ENCODE measurements at places on chromosomes 6 and 20. TPM values are rescaled to one million over a fixed set of nuclear protein-coding genes. Genes with fewer than 3 reads are reported as not detected.

DNA sequence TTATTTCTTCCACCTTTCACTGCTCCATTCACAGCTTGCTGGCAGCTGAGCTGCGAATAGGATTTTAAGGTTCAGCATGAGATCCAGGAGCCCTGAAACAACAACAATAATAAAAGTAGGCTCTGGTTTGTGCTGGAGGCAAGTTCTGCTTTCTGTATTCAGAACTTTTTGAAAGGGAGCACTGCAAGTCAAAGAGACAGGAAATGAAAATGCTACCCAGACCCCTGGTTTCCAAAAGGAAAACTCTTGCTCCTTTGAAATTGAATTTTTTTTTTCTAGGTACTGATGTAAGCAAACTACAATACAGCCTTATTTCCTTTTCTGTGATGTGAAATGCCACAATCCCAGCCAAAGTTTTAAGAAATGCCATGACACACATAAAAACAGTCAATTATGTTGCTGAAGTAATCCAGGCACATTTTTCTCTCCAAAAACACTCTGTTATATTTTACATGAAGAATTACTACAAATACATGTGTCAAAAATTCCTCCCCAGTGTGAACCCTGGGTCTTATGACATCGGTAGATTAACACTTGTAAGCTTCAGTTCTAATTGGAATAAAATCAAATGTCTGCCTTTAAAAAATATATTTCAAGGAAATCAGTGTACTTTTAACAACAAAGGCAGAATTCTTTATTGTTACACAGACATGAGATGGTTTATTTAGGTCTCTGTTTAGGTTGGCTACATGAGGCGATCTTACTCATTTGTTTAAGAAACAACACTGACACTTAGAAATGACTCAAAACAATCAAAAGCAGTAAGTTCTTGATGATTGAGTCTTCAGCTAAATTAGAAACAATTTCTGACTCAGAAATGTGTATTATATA, 656.7 kb downstream of the EPHA7 start:
- no peaks in the 10 kb centered on the region for H3K36me3 ChIP-seq
- H3K4me3 ChIP-seq, result no peak overlapping the region
- H3K4me1 ChIP-seq, result no peaks in the 10 kb centered on the region
- no peak for DNase-seq
- no peak overlapping the region for H3K27ac ChIP-seq
- no peaks in the 10 kb centered on the region for H3K27me3 ChIP-seq

DNA sequence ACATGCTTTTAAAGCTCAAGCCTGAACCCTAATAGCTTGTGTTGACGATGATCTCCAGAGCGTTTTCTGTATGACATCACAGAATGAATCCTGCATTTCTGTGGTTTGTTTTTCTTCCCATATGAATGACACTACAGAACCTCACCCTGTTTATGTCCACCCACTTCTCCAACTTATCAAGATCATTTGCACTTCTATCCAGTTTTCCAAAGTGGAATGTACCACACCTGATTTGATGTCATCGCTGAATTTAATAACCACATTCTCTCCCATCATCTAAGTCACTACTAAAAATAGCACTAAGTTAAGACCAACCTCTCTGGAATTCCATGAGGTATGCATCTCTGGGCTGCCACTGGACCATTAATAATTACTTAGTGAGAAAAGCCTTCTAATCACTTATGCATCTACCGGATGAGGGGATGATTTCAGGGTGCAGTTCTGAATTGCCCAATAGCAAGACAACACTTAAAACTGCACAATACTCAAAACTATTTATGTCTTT, 33.3 kb upstream of the CITED2 start:
- no peaks in the 10 kb centered on the region for H3K4me1 ChIP-seq
- no peaks in the 10 kb centered on the region for H3K27me3 ChIP-seq
- no peak overlapping the region for H3K4me3 ChIP-seq
- DNase-seq, result no peak
- H3K27ac ChIP-seq, result no peak overlapping the region

GRCh38 chr6:131787766-131788712, 19.8 kb upstream of the ENPP1 start:
- no peak for DNase-seq
- H3K4me1 ChIP-seq, result no peaks in the 10 kb centered on the region
- no peaks in the 10 kb centered on the region for H3K36me3 ChIP-seq
- no peaks in the 10 kb centered on the region for H3K27me3 ChIP-seq

Gene FRMD1
- total RNA-seq, result 0.09 TPM

DNA sequence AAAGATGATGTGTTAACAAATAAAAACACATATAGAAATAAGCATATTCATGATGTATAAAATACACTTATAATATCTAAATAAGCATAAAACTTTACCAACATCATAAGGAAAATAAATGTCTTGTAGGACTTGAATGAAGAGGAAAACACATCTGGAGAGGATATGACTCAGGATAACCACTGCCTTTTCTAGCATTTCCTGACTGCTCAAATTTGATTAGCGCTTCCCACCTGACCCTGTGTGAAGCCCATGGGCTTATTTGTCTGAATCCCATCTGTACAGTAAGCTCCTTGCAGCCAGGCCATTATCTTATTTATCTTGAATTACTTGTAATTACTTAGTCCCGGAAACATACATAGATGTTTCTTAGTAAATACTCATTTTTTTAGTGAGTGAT, 608.6 kb downstream of the COL12A1 start:
- DNase-seq, result no peak
- H3K36me3 ChIP-seq, result no peaks in the 10 kb centered on the region
- H3K27me3 ChIP-seq, result no peaks in the 10 kb centered on the region

DNA sequence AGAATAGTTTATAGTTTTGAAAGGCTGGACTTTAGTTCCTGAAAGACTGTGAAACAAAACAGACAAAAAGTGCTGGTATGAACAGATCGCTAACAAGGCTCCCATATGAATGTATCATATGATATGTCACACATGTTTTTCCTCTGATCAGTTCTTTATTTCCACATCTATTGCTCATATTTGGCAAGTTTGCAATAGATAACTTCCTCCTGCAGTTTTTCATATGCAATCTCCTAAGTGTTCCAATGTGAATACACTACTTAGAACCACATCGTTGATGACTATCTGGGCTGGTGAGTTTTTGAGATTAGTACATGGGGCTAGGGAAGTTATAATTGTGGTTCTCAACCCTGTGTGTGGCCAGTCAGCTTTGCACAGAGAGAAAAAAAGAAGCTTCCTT, 23.1 kb downstream of the CRYBG1 start:
- DNase-seq, result no peak
- no peak overlapping the region for H3K4me3 ChIP-seq
- no peaks in the 10 kb centered on the region for H3K27me3 ChIP-seq
- H3K27ac ChIP-seq, result no peak overlapping the region
- H3K4me1 ChIP-seq, result no peaks in the 10 kb centered on the region

DNA sequence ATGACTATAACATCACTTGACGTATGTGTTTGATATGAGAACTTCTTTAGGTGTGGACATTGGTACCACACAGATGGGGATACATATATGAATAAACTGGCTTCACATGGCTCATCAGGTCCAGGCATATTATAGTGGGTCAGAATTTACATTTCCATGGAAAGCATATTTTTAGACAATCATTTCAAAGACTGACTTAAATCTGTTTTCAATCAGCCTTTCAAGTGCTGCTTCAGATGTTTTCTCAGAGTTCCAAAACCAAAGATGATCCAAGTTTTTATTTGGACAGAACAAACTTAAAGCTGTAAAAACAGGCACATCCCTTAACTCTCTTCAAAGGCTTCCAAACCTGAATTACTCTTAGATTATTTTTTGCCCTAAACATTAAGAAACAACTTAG, 88.1 kb downstream of the PRSS35 start:
- H3K27me3 ChIP-seq, result no peaks in the 10 kb centered on the region
- no peaks in the 10 kb centered on the region for H3K36me3 ChIP-seq
- H3K4me1 ChIP-seq, result no peaks in the 10 kb centered on the region
- H3K27ac ChIP-seq, result no peak overlapping the region

- DNase-seq, result no peak
- H3K4me1 ChIP-seq, result peaks cover 52% of the 10 kb centered on the region
- H3K27me3 ChIP-seq, result no peaks in the 10 kb centered on the region
These were observed 1.0 kb downstream of the FKBP1A start for GRCh38 chr20:1391640-1392442.

Gene KCNS1
- 1.6 TPM for total RNA-seq

Gene SRSF12
- not detected for total RNA-seq

DNA sequence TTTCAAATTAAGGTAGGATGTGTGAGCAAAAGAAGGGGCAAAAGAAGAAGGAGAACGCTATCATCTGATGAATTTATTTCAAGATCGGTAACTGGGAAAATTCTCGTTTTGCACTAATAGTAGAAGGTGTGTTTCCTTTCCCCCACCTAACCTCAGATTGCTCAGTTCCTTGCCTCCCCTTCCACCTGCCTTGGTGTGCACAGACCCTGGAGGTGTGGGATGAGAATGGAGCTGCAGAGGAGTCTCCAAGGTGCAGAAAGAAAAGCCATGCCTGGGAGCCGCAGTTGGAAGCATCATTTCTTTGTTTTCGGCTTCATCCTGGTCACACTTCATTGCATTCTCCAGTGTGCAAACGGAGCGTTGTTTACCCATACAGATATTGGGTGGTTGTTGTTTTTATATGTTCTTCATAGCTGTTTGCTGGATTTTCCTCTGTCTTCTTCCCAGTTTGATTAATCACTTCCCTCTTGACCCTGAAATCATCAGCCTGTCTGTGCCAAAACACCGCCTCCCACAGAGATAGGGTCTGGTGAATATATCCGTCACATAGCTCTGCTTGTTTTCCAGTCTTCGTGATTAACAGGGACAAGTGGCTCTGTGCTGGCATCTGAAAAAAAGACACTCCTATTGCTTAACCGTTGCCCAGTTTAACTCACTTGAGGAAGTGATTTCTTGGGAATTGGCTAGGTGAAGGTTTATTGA, 40.2 kb upstream of the NEDD9 start:
- H3K36me3 ChIP-seq, result no peaks in the 10 kb centered on the region
- no peak overlapping the region for H3K4me3 ChIP-seq
- peaks cover 57% of the 10 kb centered on the region for H3K4me1 ChIP-seq
- DNase-seq, result no peak
- H3K27ac ChIP-seq, result peak overlapping the region; percentile 20

DNA sequence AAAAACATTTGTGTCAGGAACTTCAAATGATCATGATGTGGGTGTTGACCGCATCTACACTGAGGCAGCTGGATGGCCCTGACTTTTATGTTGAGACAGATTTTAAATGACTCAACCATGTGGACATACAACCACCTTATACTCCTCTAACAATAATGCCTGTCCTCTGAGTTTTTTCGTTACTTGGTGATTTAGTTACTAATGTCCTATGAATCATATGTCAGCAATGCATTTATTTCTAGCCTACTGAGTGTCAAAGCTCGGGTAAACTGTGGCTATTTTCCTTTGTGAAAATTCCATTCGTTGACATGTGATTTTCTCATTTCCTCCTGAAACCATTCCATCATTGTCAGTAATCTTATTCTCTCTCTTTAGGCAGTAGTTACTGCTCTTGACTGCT, 38.9 kb upstream of the NKX2-4 start:
- no peak for DNase-seq
- H3K36me3 ChIP-seq, result no peaks in the 10 kb centered on the region
- no peaks in the 10 kb centered on the region for H3K4me1 ChIP-seq
- peaks cover 22% of the 10 kb centered on the region for H3K27me3 ChIP-seq
- no peak overlapping the region for H3K4me3 ChIP-seq
- H3K27ac ChIP-seq, result no peak overlapping the region

- no peak overlapping the region for H3K4me3 ChIP-seq
- no peaks in the 10 kb centered on the region for H3K4me1 ChIP-seq
These were observed 109.5 kb downstream of the MYLK4 start for GRCh38 chr6:2641044-2641725.

Gene POU5F1
- 2.8 TPM for total RNA-seq

Gene FAM184A
- 15.4 TPM for total RNA-seq

DNA sequence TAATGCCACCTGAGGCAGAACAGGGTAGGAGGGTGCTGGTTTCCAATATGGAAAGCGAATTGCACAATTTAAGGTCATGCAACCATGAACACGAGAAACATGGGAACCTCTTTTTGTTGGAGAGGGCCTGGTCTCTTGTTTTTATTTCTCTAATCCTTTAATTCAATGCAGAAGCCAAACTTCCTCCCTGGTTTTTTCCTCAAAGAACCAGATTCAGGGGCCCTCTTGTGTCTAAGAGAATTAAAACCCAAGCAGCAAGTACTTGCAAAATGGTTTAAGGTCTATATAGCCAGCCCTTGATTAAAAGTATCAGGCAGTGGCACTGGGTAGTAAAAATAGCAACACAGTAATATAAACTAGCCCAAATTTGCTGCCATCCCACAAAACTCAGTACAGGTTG, 19.5 kb downstream of the GSTA4 start:
- H3K4me1 ChIP-seq, result no peaks in the 10 kb centered on the region
- no peak overlapping the region for H3K4me3 ChIP-seq
- no peak for DNase-seq
- H3K27ac ChIP-seq, result no peak overlapping the region
- H3K27me3 ChIP-seq, result no peaks in the 10 kb centered on the region
- no peaks in the 10 kb centered on the region for H3K36me3 ChIP-seq

Gene BTNL2
- not detected for total RNA-seq

GRCh38 chr6:25318589-25318988, 39.4 kb downstream of the CARMIL1 start:
- peaks cover 9% of the 10 kb centered on the region for H3K4me1 ChIP-seq
- no peaks in the 10 kb centered on the region for H3K36me3 ChIP-seq
- H3K27me3 ChIP-seq, result no peaks in the 10 kb centered on the region
- no peak overlapping the region for H3K4me3 ChIP-seq

DNA sequence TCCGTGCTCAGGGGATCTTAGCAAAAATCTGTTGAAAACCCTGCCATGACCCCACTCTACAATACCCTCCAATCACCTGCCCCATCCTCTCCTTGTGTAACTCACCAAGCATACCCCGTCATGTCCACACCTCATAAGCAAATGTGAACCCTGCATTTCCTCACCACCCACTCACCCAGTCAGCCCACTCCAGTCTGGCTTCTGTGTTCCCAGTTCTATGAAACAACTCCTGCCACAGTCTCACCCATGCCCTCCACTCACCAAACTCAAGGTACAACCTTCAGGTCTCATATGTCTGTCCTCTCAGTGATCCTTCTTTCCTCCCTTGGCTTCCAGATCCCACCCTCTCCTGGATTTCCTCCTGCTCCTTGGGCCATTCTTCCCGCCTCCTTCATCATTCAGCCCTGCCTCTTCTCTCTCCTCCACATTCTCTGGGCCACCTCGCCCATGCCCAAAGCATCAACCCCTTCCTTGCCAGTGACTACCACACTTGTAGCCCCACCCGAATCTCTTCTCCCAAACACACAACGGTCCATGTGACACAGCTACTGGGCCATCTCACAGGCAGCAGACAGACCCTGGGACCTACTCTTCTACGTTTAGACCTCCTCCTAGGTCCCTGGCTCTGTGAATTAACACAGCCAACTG, 8.8 kb downstream of the DDRGK1 start:
- H3K4me3 ChIP-seq, result no peak overlapping the region
- no peaks in the 10 kb centered on the region for H3K27me3 ChIP-seq
- H3K36me3 ChIP-seq, result peaks cover 99% of the 10 kb centered on the region
- no peaks in the 10 kb centered on the region for H3K4me1 ChIP-seq
- DNase-seq, result no peak

DNA sequence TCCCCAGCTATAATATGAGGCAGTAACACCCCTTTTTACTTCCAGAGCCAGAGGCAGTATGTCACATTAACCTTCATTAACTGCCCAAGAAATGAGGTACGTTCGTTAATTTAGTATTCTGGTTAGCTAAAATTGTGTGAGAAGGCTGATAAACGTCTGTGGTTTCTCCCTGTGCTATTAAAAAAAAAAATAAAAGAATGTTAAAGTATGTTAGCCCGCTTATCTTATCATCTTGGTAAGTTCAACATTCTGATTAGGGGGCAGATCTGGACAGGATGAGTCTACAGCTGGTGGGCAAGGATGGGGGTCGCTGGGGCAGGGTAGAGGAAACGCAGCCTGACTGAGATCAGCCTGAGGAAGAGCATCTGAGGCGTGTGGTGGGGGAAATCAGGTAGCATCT, 154.0 kb downstream of the PRL start:
- H3K27ac ChIP-seq, result no peak overlapping the region
- H3K4me1 ChIP-seq, result peaks cover 7% of the 10 kb centered on the region
- H3K4me3 ChIP-seq, result no peak overlapping the region
- no peak for DNase-seq
- no peaks in the 10 kb centered on the region for H3K36me3 ChIP-seq

Gene BMP6
- total RNA-seq, result 6.6 TPM
